Pulmonary artery endothelial cell (primary cell): ENCODE measurements at places on chromosomes 5 and 9. TPM values are rescaled to one million over a fixed set of nuclear protein-coding genes. Genes with fewer than 3 reads are reported as not detected.

DNA sequence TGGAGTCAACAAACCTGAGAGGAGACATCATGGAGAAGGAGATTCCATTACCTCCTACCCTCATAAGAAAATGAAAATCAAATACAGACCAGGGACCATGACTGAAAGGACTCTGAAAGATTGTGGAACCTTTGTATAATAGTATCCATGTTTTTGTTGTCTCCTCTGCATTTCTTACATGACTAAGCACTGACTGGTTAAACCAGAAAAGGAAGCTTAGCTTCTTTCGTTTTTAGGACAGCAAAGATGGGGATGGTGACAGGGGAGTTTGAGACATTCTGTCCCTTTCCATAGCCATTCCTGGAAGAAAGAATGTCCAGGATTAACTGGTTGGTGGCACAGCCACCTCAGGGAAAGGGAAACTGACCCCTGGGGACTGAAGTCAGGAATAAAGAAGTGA is 22.2 kb downstream of the ITGA1 start:
- no peak for DNase-seq

DNA sequence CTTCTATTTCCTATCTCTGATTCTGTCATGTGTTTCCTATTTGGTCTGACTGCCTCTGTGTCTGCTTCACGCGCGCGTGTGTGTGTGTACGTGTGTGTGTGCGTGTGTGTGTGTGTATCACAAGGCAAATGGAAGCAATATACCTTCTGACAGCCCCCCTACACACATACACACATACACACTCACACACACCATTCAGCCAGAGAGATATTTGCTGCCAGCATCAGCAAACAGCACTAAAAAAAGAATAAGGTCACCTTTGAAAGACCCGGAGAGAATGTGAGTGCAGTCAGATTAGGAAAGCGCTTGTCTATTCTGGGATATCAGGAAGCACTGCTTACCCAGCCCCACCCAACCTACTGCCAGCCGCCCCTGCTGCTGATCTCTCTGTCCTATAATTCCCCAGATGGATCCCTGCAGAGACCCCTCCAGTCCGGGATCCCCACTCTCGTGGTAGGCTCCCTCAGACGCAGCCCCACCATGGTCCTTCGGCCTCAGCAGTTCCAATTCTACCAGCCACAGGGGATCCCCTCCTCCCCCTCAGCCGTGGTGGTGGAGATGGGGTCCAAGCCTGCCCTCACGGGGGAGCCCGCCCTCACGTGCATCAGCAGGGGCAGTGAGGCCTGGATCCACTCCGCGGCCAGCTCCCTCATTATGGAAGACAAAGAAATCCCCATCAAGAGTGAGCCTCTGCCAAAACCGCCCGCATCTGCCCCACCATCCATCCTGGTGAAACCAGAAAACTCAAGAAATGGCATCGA is 45.7 kb downstream of the PLAC8L1 start:
- DNase-seq, result no peak

DNA sequence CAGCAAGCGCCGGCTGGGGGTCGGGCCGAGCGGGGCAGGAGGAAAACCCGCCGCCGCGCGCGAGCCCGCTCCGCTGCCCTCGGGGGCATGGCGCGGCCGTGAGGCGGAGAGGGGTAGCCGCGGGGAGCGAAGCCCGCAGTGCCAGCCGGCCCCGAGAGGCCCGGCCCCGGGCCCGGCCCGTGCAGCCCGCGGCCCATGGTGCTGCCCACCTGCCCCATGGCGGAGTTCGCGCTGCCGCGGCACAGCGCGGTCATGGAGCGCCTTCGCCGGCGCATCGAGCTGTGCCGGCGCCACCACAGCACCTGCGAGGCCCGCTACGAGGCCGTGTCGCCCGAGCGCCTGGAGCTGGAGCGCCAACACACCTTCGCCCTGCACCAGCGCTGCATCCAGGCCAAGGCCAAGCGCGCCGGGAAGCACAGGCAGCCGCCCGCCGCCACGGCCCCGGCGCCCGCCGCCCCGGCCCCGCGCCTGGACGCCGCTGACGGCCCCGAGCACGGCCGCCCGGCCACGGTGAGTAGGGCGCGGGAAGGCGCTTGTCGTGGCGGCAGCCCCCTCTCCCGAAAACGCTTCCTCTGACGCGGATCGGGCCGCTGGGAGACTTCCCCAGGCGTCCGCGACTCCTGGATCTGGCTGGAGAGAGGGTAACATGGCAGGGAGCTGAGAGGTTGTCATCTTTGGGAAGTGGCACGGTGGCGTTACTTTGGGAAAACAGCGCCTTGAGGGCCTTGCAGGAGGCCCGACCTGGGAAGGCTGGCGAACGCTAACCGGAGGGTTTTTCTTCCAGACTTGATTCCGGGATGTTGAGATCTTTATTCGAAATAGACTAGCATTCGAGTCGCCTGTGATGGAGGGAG is 523 bp downstream of the MAML1 start:
- no peak for DNase-seq

DNA sequence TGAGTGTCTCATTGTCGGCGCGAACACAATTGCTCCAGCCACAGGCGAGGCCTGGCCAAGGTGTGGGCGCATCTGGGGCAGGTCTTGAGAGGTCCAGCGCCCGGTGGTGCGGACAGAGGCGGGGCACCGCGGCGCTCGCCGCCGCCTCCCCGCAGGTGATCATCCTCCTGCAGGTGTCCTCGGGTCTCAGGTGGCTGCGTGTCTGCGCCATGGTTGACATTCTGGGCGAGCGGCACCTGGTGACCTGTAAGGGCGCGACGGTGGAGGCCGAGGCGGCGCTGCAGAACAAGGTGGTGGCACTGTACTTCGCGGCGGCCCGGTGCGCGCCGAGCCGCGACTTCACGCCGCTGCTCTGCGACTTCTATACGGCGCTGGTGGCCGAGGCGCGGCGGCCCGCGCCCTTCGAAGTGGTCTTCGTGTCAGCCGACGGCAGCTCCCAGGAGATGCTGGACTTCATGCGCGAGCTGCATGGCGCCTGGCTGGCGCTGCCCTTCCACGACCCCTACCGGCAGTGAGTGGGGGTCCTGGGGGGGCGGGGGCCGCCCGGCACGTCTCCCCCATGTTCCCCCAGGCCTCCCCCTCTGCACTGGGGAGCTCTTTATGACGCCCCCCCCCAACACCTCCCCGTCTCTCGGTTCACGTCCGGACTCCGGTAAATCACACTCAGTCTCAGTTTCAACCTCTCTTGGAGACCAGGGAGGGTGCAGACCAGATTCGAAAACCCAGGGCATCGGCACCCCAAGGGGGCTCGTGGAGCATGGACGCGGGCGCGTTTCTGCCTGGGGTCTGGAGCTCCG is 446 bp downstream of the NXNL2 start:
- DNase-seq, result no peak

DNA sequence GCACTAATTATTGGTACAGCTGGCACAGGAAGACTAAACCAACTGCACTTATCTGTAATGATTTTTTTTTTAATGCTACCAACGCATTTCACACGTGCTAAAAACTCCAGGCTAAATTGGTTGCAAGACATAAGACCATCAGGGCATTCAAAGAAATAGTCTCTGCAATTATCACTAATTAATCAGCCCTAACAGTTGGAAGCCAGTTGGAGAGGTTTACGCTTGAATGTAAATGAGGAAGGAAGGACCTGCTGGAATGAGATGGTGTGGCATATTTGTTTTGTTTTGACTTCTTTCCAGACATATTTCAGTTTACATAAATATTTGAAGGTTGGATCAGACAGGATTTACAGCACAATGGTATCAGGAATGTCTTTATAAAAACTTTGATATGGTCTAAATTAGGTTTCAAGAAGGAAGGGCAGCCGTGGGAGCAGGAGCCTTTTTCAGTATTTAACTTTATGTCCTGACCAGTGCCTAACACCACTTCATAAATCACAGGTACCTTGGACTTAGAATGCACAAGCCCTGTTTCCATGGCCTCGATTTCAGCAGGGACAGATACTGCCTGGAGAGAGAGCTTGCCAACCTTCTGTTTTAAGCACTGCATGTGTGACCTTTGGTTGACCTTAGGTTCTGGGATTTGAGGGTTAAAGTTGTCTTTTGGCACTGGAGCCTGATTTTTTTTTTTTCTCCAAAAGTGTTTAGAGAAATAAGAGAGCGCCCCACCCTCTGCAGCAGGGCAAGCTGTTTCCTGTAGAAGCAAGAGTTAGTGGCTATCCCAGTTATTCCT is 199.8 kb upstream of the MAP3K1 start:
- no peak for DNase-seq

DNA sequence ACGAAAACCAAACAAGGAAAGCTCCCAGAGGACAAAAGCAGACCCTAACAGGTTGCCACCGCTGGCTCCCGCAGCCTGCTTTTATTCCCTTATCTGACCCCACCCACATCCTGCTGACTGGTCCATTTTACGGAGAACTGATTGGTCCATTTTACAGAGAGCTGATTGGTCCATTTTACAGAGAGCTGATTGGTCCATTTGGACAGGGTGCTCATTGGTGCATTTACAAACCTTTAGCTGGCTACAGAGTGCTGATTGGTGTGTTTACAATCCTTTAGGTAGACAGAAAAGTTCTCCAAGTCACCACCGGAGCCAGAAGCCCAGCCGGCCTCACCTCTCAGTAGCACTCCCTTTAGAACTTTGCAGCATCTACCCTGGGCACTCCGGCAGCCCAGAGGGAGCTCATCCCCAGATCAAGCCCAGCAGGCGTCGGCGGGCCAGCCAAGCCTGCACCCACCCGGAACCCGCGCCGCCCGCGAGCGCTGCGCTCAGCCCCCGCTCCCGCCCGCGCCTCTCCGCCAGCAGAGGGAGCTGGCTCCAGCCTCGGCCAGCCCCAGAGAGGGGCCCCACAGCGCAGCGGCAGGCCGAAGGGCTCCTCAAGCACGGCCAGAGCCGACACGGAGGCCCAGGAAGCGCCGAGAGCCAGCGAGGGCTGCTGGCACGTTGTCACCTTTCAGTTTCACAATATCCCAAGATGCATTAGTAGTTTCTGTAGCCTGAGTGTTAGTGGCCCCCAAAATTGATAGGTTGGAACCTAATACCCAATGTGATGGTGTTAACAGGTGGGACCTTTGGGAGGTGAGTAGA is 35.3 kb upstream of the CLPTM1L start:
- no peak for DNase-seq

DNA sequence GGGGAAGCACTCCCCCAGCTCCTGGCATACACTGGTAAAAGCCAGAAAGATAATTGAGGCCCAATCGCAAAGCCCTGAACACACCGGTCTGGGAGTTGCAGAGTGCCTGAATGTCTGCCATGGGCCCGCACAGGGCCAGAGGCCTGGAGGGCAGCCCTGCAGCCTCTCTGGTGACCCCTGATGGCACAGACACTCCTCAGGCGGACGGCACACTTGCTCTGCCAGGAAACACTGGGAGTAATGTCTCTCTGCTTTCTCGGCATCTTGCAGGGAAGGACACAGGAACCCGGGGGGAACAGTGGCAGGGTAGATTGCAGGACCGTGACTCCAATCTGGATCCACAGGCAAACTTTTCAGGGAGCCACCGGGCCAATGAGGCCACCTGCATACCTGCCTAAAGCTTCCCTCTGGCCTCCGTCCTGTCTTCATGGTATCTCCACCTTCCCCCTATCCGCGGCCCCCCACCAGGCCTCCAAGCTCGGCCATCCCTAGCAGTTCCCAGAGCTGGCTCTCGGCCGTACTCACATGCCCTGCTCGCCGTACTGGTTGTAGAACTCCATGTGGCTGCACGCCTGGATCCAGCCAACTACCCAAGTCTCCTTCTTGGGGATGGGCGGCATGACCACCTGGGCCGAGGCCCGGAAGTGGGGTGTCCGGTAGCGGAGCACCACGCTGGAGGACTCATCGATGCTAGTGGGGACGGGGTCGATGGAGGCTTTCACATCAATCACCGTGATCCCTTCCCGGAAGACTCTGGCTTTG is 797 bp downstream of the FAM78A start:
- DNase-seq, result no peak

GRCh38 chr9:88993327-88993726 is 2.1 kb downstream of the S1PR3 start:
- DNase-seq, result peak; percentile 15

DNA sequence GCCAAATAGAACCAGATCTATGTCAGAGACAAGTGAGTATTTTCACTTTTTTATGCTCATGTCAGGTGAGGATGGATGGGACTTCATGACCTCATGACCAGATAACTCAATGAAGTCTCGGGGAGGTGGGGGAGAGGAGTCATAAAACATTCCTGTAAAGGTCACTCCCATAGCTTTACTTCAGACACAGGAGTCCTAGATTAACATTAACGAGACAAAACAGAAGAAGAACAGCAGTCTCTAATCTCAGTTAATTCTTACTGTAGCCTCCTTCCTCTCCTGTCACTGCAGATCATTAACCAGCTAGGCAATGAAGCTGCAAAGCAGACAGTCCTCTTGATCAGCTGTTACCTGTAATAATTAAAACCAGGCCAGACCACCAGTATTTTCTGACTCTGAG is 11.2 kb downstream of the CRHBP start:
- DNase-seq, result no peak

DNA sequence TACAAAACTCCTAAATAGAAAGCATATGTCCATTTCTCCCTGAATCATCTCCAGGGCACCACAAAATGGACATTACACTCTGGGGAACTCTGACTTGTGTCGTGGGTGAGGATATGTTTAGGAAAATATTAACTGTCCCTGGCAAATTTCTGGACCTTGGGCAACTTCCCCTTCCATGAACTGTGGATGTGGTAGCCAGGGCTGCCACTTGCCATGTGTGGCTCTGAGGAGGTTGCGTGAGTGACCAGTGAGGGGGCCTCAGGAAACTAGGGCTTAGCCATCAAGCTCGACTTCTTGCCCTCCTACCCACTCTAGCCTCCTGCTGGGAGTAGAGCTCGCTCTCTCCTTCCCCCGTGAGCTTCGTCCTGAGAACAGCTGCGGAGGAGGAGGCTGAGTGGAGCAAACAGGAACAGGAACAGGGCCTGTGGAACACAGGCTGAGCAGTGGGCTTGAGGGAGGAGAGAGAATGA is 13.8 kb upstream of the STC2 start:
- DNase-seq, result no peak

DNA sequence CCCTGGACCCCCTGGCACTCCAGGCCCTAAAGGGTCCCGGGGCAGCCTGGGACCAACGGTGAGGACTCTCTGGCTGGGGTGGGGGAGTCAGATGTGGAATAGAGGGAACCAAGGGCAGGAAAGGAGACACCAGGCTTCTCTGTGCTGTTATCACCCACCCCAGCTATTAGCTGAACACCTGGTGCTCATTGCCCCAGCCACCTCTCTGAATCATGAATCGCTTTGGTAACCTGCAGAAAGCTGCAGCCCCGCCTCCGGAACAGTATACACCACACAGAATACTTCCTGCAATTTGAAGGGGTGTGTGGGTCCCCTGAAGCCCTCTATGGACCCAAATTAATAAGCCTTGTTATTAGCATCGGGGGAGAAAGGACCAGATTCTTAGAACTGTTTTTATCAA is 40.4 kb upstream of the ORM1 start:
- DNase-seq, result no peak

GRCh38 chr5:132472431-132472830 is 18.1 kb downstream of the IRF1 start:
- DNase-seq, result no peak

- no peak for DNase-seq
Observed at GRCh38 chr5:65776441-65777141, 54.6 kb downstream of the NLN start.

GRCh38 chr5:150589862-150590601 is 50.4 kb upstream of the SYNPO start:
- DNase-seq, result peak; percentile 43

The FAXDC2 gene
- total RNA-seq, result 1.5 and 5.0 TPM in 2 replicates

The SPATA6L gene
- total RNA-seq, result 1.5 and 2.5 TPM in 2 replicates

The C9orf152 gene
- not detected in 2 replicates for total RNA-seq

The DNAJC21 gene
- total RNA-seq, result 29.9 and 53.2 TPM in 2 replicates

The PCDHGA4 gene
- 2.0 and 3.5 TPM in 2 replicates for total RNA-seq

The CATSPER3 gene
- total RNA-seq, result 0.07 TPM in 1 of 2 replicates, not detected in the other

The WDR38 gene
- total RNA-seq, result 0.07 TPM in 1 of 2 replicates, not detected in the other
